ENCODE measurements at places on chromosomes 12 and 14. TPM values are rescaled to one million over a fixed set of nuclear protein-coding genes. Genes with fewer than 3 reads are reported as not detected.

Gene GPRC5D
- not detected for total RNA-seq

Gene KRT72
- not detected for total RNA-seq

Gene NANOG
- not detected for total RNA-seq

Gene TMEM63C
- total RNA-seq = 0.30 TPM

Gene IL31
- not detected for total RNA-seq

Gene C12orf50
- not detected for total RNA-seq

Gene CLSTN3
- 33.8 TPM for total RNA-seq

Gene ERP27
- not detected for total RNA-seq

Gene IRAK3
- 11.6 TPM for total RNA-seq
